ENCODE measurements at places on chromosomes 1 and 21.

DNA sequence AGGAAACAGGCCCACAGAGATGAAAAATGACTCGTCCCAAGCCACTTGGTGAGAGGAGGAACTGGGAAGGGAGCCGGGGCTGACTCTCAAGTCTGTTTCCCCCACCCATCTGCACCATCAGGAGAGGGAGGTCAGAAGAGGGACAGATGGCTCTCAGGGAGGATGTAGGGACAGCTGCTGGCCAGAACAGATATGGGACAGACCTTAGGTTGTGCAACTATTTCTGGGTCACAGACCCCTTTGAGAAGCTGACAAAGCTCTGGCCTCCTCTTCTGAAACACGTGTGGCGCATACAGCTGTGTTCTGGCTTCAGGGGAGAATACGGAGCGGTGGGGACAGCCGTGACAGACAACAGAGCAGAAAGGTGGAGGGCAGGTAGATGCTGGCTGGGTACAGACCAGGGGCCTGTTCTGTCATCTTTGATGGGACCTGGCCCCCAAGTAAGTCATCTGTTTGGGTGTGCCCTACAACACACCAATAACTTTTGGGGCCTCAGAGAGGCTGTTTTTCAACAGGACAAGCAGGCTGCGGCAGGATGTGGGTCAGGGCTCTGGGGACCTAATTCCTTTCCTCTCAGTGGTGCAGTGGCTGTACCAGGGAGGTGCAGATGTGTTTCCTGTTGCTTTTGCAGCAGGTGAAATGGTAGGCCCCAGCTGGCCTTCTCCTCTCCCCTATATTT is 7.3 kb downstream of the SH3BGRL3 start:
- ATAC-seq, result no peak

- no peak for ATAC-seq
These were observed 17.4 kb upstream of the MYOG start for GRCh38 chr1:203103216-203103615.

DNA sequence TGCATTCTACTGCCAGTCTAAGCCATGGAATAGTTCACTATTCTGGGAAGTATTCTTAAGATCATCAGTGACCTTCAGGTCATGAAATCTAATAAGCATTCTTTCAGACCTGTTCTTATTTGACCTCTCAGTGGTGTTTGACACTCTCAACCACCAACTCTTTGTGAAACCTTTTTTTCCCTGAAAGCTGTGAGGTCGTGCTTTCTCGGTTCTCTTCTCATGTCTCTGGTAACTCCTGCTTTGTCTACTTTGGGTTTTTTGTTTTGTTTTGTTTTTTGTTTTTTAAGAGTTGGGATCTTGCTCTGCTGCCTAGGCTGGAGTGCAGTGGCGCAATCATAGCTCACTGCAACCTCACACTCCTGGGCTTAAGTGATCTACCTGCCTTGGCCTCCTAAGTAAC is 56.3 kb downstream of the POU2F1 start:
- no peak for ATAC-seq

GRCh38 chr1:174413632-174414031 is 34.1 kb upstream of the GPR52 start:
- no peak for ATAC-seq

Data from esophagus mucosa (tissue), 1 donor.